Stimulated activated CD4-positive, alpha-beta T cell treated with anti-CD3 and anti-CD28 coated beads, TNF-alpha, amount 100 ng/mL, for 1 hour (primary cell): ENCODE measurements at places on chromosomes 5 and 9.

DNA sequence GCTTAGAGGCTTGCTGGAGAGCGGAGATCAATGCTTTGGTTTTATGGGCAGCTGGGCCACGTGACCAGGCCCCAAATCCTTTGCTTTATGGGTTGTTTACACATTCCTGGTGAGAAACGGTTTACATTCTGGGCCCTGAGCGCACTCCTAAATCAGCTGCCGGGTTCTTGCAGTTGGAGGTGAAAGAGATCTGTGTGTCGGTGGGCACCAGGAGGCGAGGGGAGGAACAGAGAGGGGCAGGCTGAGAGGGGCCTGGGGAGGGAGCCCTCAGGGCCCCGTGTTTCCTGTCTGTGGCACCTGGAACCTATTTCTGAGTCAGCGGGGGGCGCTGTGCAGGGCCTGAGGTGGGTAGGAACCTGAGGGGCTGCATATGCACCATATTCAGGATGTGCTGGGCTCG, 63.5 kb upstream of the HAND1 start:
- DNase-seq, result no peak

DNA sequence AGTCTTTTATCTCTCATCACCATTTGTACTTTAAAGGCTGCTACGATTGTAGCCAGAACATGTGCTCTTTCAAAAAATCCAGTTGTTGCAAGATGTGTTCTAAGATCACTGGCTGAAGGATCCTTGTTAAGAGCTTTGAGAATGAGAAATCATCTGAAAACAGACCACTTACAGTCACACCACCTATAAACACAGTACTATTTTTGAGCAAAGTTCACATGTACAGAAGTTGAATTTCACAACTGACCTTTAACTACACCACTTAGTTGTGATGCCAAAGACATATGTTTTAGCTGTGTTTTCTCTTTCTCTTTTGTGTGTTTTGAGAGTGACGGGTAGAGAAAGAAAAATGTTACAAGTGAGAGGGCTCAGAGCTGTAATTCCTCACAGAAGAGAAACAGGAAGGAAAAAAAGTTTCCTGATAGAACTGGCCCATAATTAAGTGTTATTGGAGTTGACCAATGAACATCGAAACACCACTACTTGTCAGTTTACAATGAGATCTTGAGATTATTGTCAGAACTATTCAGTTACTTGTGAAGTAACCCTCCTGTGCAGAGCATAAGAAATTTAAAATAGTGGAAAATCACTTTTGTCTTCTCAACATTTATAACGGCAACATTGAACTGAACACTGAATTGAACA, 245.4 kb downstream of the MLLT3 start:
- no peak for DNase-seq

GRCh38 chr9:2459756-2460155, 161.8 kb upstream of the VLDLR start:
- DNase-seq, result no peak

- DNase-seq, result no peak
Observed at GRCh38 chr5:4158750-4159447, 563.3 kb downstream of the IRX1 start.

DNA sequence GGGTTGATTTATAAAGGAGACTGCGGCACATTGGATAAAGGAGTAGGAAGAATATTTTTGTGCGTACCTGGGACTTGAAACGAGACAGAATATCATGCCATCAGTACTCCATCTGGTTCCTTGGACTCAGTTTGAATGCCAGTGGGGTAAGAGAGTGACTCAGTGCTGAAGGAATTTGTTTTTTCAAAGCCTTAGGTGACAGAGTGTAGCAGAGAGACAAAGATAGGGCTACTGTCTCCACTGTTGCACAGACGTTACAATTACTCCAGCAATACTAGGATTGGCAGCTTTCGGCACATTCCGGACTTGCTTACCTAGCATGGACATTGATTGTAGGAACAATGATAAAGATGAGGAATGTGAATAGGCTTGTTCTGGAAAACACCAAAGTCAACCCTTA, 250.7 kb downstream of the KCTD16 start:
- DNase-seq, result no peak

- no peak for DNase-seq
Observed at GRCh38 chr9:127494304-127494702, 43.0 kb downstream of the LRSAM1 start.

- DNase-seq, result no peak
Observed at GRCh38 chr9:116074658-116075057, 78.9 kb upstream of the PAPPA start.

DNA sequence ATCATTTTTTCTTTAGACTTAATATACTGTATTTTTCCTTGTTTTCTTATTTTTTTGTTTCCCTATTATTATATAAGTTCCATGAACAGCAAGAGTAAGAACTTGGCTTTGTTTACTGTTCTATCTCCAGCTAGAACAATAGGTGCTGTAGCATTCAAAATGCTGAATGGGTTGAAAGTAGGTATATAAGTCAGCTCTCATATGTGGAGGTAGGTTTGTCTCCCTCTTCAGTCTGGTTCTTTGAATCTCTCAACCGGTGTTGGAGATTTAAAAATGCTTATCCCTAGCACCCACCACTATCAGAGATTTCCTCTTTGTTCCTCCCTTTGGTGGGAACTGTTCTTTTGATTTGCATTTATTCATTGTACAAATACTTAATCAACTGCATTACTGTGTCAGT, 87.5 kb upstream of the FSD1L start:
- DNase-seq, result no peak

GRCh38 chr5:58998544-58998943, 415.7 kb downstream of the RAB3C start:
- no peak for DNase-seq

DNA sequence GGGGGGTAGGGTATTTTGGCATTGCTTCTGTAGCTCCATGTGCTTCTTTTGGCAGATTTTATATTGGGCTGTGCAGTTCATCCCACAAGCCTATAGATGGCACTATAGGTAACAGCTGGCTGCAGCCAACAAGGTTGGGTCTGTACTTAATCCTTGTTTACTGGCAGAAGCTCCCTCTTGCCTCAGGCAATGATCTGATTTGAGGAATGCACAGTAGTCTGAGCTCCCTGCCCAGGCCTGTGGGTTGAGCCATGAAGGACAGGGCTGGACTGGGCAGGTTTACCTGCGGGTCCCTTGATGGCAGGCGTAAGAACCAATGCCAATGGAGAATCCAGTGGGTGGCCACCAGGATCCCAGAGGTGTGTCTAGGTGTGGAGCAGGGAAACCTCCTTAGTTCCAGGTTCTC, 11.7 kb upstream of the OR1J2 start:
- DNase-seq, result no peak

GRCh38 chr5:178234750-178235587, 2.4 kb upstream of the PHYKPL start:
- no peak for DNase-seq

GRCh38 chr5:124034963-124035362, 523.0 kb downstream of the CSNK1G3 start:
- DNase-seq, result no peak

DNA sequence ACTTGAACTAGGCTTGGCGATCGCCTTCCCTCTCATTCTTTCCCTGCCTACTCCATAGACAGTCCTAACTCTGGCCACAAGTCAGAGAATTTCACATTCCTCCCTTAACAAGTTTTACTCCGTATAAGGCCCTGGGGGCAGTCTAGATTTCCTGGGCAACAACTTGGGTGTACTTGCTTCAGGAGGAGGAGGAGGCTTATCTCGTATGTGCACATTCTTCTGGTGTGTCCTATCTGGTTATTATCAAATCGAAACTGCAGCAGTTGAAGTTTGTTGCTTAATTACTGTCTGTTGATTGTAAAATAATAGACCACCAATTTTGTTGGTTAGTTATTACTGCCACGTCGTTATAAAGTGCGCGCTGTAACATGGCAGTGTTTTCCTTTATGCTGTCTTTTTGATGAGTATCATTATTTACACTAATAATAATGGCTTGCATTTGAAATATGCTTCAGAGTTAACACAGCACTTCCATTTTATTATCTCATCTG, 42.0 kb downstream of the PIP5K1B start:
- no peak for DNase-seq

DNA sequence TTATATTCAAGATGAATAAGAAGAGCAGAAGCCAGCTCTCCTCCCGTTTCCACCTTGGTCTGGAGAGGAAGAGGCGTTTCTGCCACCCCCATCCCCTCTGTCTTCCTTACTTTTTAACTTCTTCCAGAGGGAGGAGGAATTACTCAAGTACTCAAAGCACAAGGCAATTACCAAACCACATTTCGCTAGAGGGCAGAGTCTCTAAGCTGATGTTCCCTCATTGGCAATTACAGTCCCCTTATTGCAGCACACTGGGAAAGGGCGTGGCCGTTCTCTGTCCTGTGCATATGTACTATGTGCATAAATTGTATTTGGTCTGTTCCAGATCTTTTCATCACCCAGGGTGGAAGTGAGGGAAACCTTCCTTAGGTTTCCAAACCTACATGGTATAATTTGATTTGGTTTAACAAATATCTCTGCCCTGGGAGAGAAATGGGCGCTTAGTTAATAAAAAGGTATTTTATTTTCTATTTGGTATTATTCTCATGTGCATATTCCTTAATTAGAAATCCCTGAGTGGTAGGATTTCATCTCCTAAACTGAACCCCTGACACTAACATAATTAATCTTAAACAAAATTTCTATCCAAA, 29.8 kb upstream of the ALDOB start:
- DNase-seq, result no peak

DNA sequence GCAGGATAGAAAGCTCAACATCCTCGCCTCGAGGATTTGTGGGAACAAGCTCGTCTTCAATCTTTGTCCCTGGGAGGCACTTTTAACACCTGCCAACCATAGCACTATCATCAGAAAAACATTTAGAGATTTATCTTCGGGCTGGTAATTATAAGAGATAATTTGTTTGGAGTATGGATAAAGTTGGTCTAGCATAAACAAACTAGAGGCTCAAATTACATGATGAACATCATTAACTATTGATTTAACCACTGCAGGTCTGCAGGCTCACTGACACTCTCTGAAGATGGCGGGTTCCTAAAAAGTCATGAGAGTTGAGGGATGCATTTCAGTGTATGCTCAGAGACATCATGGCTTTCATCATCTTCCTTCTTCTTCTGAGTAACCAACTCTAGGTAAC, 25.8 kb upstream of the PCA3 start:
- DNase-seq, result no peak

GRCh38 chr9:123435471-123435870, 79.5 kb downstream of the CRB2 start:
- no peak for DNase-seq

DNA sequence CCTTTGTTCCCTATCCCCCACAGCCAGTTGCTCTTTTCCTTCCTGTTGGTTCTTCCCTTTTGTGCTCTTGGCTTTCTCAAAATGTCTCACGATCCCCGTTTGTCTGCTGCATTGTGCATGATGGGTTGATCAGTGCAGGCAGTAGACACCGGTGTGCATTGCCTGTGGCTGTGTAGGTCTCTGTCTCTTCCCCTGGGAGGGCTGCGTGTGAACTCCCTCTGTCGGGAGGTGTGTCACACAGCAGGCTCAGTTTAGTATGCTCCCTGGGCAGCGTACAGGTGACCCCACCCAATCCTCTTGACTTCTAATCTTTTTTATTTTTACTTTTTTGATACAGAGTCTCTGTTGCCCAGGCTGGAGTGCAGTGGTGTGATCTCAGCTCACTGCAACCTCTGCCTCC, 265.3 kb downstream of the FSTL4 start:
- DNase-seq, result no peak
